ENCODE measurements at places on chromosomes 3 and 15. TPM values are rescaled to one million over a fixed set of nuclear protein-coding genes. Genes with fewer than 3 reads are reported as not detected.

VILL gene
- 6.6 TPM for total RNA-seq

RASGRF1 gene
- total RNA-seq = not detected

GRM7 gene
- total RNA-seq = not detected

SEMA3G gene
- total RNA-seq = not detected

MUC4 gene
- total RNA-seq = not detected

LRRC31 gene
- total RNA-seq = not detected

WNT7A gene
- not detected for total RNA-seq

DNA sequence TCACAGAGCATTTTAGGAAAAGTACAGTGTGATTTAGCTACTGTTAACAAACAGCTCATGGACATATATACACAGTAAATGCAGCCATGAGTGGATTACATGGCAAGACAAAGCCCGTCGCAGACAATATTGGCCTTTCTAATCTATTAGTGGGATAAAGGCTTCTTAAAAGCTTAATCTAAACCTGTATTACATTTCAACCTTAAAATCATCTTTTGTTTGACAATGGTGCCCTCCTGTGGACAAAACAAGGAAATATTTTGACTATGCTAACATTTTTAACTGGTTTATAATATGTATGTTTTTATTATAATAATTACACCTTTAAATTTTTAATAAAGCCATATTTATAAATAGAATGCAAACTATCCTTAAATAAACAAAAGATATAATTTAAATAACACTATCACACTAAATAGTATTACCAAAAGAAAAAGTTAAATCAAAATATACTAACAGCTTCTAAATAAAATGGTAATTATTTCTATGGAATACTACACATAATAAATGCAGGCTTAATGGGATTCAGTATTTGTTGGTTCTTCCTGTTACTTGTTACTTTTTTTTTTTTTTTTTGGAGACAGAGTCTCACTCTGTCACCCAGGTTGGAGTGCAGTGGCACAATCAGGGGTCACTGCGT, 38.6 kb downstream of the TAFA4 start:
- peak; percentile 44 for DNase-seq

DNA sequence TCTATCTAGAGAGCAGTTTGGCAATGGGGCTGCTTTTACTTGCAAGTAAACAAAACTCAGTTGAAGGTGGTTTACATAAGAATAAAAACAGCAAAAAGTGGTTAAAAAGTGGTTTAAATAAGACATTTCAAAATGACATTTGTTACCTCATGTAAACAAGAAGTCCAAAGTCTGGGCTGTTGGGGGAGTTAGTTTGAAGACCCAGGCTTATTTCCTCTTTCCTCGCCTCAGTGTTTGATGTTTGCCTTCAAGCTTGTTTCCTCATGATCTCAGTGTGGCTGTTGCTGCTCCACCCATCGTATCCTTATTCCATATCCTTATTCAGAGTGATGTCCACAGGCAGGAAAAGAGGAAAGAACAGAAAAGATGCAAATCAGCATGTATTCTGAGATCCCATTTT, 15.2 kb downstream of the CGNL1 start:
- DNase-seq = no peak

GRCh38 chr3:121951291-121951919, 57.2 kb downstream of the SLC15A2 start:
- no peak for DNase-seq

DNA sequence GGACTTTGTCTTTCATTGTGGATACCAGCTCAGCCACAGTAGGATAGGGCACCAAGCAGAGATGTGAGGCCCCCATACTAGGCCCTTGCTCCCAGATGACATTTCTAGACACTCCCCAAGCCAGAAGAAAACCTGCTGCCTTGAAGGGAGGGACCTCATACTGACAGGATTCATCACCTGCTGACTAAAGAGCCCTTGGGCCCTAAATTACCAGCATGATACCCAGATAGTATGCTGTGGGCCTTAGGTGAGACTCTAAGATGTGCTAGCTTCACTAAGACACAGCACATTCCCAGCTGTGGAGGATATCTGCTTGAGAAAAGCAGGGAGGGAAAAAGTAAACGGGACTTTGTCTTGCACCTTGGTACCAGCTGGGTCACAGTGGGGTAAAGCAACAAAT, 324.0 kb downstream of the TBL1XR1 start:
- no peak for DNase-seq

DNA sequence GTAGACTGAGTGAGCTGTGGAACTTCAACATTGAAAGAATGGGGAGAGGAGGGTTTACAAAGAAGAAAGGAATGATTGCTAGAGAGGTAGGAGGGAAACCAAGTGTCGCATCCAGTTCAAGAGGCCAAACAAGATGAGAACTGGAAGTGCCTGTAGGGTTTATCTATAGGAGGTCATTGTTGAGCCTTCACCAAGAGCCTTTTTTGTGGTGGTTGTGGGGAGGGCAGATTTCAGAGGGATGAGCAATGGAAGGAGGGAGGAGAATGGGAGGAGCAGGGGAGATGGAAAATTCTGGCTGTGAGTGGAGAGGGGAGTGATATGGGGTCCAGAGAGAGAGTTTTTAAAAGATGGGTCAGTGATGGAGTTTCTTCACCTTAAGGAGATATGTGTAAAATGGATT, 8.5 kb downstream of the PDIA5 start:
- DNase-seq = peak; percentile 61

GRCh38 chr15:65349338-65349737, 28.5 kb downstream of the IGDCC3 start:
- DNase-seq = no peak

Measured in GM23248 (cell line).